ENCODE measurements at places on chromosomes 1 and 21.

- DNase-seq = no peak
Measured at GRCh38 chr1:184226100-184226487, 160.7 kb upstream of the C1orf21 start.

DNA sequence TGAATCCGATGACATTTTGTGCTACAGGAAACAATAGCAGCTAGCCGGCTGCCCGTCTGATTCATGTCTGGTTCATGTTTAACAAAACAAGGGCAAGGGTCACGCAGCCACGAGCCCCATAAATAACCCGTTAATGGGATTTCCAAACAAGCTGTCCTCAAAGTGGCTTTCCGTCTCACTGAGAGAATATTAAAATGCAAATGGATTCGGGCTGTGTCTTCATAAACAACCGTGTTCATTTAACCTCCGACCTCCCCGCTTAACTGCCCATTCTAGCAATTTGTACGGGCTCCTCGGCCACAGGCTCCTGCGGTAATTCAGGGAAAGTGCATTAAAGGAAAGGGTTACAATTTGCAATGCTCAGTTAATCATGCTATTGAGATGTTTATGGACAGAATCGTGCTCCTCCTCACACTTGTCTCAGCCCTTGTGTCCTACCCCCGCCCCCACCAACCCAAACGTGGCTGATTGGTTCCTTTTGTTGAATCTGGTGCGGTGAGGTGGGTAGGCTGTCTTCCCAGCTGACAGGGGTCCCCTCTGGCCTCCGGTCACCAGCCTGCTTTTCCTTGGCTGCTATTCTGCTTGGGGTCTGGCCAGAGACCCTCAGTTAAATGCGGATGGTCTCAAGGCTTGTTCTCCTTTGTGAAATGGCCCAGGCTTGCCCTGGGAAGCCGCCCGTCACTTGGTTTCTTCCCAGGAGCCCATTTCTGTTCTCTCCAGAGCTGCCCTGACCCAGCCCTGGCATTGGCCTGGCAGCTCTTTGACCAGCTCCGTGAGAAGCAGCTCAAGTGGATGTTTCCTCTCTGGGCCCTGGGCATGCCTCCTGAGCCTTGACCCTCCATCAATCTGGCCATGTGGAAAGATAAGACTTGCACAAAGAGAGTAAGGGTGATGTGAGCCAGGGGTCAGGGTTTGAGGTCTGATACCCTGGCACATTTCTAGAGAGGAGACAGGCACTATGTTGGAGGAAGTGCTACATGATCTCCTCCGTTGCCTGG lies 200.7 kb upstream of the POU3F1 start:
- no peak for DNase-seq

DNA sequence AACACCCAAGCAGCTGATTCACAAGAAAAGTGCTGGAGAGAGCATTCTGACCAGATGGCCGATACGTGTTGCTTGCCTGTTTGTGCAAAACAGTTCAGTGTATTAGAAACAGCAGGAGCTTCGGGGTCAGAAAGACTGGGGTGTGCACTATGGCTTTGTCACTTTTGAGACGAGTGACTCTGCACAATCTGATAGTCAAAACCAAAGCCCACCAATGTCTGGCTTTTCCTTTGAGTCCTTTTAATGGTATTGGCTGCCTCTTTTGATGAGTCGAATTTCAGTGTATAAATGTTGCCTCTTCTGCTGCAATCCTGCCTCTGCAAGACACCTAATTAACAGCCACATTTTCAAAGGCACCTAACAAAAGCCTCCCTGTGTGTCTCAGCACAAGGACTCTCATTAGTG lies 444.6 kb downstream of the AJAP1 start:
- no peak for DNase-seq

DNA sequence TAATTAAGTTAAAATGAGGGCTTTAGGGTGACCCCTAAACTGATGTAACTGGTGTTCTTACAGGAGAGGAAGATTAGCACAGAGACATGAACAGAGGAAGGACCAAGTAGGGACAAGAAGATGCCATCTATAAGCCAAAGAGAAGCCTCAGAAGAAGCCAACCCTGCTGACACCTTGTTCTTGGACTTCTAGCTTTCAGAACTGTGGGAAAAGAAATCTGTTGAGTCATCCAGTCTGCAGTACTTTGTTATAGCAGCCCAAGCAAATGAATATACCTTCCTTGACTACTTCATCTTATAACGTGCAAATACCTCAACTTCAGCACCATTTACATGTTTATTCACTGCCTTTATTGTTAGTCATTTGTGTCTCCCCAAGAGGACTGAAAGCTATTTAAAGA lies 3.4 kb downstream of the ZBTB21 start:
- DNase-seq = no peak

GRCh38 chr1:43913666-43914360 lies 19.8 kb upstream of the ARTN start:
- DNase-seq = no peak

- DNase-seq = no peak
Measured at GRCh38 chr1:168585937-168586336, 9.5 kb downstream of the XCL1 start.

GRCh38 chr21:43021191-43021590 lies 46.8 kb downstream of the PKNOX1 start:
- DNase-seq = no peak

DNA sequence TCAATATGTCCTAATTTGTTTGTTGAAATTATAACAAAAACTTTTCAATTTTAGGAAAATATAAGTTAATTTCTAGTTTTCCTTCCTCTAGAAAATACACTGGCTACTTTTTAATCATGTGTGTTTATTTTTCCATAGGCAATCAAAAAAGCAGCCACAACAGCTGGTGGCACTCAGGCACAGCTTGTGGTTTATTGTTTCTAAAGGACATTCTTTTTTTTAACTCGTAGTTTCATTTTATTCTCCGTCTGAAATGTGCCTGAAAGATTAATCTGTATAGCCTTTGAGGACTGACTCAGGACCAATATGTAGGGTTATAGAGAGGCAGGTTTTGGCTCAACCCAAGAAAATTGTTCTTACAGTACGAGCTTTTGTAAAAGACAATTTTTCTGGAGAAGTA lies 20.7 kb upstream of the STX12 start:
- no peak for DNase-seq

GRCh38 chr1:31752952-31753475 lies 11.1 kb downstream of the ADGRB2 start:
- DNase-seq = peak; percentile 42

GRCh38 chr1:179788259-179788658 lies 45.2 kb downstream of the FAM163A start:
- peak; percentile 33 for DNase-seq

- DNase-seq = no peak
Measured at GRCh38 chr1:244075247-244075722, 24.2 kb downstream of the ZBTB18 start.

- no peak for DNase-seq
Measured at GRCh38 chr1:12715896-12716437, at the start of gene AADACL3. Gene AADACL3 (plus strand): TSS chr1:12716110. CDS start chr1:12716177, 67 bp downstream.

DNA sequence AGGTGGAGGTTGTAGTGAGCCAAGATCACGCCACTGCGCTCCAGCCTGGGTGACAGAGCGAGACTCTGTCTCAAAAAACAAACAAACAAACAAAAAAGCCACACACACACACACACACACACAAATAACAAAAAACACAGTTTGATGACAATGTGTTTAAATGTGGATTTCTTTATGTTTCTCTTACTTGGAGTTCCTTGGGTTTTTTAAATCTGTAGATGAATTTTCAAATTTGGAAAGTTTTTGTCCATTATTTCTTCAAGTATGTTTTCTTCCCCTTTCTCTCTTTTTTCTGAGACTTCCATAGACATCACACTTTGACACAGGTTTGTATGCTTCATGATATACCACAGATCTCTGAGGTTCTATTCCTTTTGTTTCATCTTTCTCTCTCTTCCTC lies 12.1 kb upstream of the PPIE start:
- DNase-seq = no peak

DNA sequence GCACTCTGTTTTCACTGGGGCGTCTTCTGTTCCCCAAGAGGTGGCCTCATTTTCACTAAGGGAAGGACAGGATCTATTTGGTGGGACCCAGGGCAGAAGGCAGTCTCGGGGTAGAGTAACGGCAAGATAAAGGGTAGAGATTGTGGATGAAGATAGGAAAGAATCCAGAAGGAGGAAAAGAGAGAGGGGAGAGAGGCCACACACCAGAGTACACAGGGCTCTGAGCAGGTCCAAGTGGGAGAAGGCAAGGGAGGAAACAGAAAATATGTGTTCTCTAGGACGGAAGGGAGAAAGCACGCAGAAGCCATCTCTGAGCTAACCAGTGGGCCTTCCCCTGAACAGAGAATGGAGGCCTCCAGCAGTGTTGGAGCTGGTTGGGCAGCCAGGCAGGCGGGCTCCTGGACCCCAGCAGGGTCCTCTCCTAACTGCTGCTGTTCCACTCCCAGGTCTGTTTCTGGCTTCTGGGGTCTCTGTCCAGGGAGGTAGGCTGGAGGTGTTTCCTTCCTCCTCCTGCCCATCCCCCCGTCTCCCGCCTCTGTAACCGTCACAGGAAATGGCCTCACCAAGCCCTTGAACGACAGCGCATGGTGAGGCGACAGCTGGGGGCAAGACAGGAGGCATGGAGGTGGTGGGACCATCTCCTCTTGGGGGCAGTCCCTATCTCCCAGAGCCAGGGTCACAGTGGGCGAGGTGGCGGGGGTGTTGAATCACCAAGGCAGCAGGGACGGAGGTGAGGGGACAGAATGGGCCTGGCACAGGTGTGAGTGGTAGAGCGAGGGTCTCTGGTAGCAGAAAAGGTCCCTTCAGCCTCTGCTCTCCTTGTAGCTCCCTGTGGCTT lies 649 bp downstream of the PTPN7 start:
- DNase-seq = no peak

GRCh38 chr1:37277366-37277765 lies 197.0 kb upstream of the ZC3H12A start:
- DNase-seq = no peak

DNA sequence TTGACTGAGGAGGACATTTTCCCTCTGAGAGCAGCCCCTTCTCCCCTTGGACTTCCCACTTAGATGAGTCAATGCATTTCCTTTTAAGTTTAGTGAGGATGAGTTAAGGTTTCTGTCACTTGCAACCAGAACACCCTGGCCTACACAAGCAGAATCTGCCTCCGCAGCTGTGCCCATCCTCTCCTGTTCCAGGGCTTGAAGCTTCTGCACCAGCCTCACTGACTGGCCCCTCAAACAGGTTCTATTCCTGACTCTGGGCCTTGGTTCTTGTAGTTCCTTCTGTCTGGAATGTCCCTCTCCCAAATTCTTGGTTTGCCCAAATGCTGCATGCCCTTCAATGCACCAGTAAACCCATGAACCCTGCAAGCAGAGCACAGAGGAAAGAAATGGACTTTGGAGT lies 394.4 kb downstream of the PTPRU start:
- DNase-seq = no peak

GRCh38 chr1:19456968-19457441 lies 28.3 kb downstream of the CAPZB start:
- DNase-seq = no peak

DNA sequence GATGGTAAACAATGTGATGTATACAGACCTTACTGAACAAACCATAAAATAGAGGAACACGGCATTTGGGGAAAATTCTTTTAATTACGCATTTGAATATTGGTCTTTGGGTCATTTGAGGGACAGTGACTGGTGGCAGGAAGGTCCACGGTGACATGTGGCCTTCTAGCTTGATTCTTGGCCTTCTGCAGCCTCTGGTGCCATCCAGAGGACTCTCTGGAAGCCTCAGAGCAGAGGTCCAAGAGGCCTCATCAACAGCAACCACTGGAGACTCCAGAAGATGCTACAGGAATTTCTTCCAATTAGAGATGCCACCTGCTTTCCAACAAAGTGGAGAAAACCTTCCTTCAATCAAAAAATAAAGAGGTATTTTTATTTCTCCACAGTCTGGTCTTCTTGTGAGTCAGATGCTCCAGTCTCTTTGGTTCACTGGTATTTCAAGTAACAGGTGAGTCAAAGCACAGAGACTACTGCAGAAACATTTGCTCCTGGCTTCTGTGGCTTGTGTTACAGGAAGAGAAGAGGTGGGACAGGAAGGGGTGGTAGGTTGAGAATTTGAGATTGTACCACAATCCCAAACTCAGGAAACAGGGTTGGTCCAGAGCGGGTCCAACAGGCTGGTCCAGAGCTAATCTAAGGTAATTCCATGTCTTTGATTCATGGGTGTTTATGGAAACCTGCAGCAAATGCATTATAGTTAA lies 2.7 kb upstream of the F5 start:
- DNase-seq = no peak

DNA sequence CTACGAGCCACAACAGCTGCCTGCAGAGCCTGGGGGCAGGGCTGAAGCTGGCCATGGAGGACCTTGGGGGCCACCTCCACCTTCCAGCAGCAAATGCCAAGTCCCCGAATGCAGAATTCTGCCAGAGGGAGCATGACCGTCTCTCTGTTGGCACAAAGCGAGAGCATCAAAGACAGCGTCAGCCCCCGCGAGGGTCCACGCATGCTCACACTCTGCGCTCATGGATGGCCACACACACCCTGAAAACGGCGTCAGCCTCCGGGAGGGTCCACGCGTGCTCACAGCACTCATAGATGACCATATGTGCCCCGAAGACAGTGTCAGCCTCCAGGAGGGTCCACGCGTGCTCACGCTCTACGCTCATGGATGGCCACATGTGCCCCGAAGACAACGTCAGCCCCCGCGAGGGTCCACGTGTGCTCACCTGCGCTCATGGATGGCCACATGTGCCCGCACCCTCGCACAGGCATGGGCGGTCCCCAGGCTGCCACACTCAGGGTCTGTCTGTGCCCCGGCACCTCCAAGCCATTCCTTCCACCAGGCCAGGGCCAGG lies 46.5 kb downstream of the MORN1 start:
- DNase-seq = no peak

- no peak for DNase-seq
Measured at GRCh38 chr1:4284976-4285375, 369.4 kb upstream of the AJAP1 start.

GRCh38 chr1:224198572-224198971 lies 15.5 kb downstream of the DEGS1 start:
- no peak for DNase-seq

GRCh38 chr1:149885339-149886120 lies 13.8 kb upstream of the BOLA1 start:
- peak; percentile 70 for DNase-seq

DNA sequence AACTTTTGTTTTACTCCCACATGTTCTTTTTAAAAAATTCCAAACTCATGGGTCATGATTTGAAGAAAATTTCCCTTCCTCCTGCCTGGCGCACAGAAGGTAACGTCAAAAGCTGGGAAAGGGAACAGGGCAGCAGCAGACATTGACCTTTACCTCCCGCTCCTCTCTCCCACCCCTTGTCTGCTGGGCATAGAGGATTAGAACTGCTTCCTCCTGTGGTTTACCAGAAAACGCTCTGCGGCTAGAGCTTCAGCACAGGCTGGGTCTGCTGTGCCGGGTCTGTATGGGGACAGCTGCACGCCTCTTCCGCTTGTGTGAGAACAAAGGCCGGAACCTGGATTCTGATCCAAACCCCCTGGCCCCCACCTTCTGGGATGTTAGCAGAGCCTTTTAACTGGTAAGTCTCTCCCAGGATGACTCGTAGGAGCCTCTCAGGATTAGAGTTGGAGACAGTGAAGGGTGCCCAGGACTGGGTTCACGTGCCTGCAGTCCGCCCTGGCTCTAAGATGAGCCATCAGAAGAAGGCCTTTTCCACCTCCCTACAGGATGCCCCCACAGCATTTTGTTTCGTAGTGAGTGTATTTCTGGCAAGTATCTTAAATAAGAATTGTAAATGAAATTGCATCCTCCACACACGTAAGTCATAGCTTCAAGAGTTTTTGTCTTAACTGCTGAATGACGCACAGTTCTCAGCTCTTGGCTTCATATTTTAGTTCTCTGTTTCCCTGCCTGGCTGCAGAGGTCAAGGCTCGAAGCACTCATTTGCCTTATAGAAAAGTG lies 5.2 kb downstream of the H6PD start:
- no peak for DNase-seq

GRCh38 chr1:91189096-91189495 lies 167.3 kb upstream of the ZNF644 start:
- DNase-seq = no peak

GRCh38 chr1:198151688-198152087 lies 5.1 kb upstream of the NEK7 start:
- no peak for DNase-seq
